ENCODE measurements at places on chromosomes 1 and 21.

DNA sequence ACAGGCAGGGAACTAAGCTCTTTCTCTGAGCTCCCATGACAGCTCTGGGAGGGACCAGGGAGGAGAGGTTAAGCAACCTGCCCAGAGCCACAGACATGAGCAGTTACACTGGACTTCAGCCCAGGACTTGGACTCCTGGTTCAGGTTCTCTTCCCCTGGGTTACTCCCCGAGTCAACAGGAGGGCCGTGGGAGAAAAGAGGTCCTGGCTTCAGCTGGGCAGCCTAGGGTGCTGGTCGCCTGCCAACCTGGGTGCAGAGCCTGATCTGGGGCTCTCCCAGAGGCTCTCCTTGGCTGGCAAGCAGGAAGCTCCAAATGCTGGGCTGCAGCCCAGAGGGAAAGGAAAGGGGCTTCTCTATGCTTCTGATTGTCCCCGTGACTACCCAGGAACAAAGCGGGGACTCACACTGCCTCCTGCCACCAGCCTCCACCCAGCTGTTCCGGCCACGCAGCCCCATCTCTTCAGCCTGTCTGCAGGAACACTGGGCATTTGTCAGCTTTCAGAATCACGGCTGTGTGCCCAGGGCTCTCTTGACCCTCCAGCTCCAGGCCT, 141.8 kb downstream of the HIVEP3 start:
- DNase-seq: no peak

GRCh38 chr1:11579506-11579905, 74.7 kb downstream of the FBXO2 start:
- no peak for DNase-seq

DNA sequence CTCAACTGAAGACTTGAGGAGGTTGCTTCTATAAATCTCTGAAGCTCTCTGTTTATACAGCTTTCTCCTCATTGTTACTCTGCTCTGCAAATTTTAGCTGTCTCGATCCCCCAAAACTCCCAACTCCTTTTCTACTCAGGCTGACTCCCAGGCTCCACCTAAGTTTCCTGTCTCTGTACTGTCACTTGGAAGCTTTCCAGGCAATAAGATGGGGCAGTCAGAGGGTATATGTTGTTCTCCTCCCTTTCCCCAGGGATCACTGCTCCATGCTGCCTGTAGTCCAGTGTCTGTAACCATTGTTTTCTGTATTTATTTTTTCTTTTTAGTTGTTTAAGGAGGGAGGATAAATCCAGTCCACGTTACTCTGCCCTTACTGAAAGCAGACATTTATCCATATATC, 13.4 kb downstream of the TSNAX start:
- DNase-seq: no peak

DNA sequence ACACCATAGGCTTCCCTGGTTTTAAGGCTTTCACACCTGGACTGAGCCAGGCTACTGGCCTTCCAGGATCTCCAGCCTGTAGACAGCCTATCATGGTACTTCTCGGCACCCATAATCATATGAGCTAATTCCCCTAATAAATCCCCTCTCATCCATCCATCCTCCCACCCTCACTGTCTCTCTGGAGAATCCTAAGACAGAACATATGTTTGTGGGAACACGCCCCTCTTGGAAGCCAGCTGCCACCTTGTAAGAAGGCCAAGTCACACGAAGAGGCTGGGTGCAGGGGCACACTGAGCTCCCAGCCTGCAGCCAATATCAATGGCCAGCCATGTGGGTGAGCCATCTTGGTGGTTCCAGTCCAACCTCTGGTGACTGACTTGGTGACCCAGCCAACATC, 7.4 kb downstream of the CLCC1 start:
- DNase-seq: no peak
